ENCODE measurements at places on chromosomes 2 and 18.

GRCh38 chr2:20536619-20537422 is 89.9 kb downstream of the RHOB start:
- DNase-seq: no peak

DNA sequence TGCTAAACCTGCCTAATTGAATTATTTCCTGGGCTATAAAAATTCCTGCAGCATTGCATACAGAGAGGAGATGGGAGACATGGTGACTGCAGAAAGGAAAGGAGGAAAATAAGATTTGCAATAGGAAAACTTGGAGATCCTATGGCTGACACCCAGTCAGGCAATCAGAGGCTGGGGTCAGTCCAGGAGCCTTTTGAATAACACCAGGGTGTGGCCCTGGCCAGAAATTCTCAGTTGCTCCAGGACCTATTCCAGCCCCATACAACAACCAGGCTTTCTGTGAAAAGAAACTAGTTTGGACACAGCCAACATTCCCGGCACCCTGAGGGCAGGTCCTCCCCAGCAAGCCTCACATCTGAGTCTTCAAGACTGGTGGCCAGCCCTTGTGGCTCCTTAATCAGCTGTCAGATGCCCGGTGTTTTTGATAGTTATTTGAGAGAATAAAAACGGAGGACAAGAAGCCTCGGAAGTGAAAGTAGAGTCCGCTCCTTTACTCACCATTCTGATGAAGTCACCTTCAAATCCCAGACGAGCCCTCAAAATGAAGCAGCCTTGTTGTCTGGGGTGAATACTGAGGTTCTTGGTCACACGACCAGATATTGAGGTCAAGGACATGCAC is 31.1 kb upstream of the GMCL1 start:
- peak; percentile 67 for DNase-seq

DNA sequence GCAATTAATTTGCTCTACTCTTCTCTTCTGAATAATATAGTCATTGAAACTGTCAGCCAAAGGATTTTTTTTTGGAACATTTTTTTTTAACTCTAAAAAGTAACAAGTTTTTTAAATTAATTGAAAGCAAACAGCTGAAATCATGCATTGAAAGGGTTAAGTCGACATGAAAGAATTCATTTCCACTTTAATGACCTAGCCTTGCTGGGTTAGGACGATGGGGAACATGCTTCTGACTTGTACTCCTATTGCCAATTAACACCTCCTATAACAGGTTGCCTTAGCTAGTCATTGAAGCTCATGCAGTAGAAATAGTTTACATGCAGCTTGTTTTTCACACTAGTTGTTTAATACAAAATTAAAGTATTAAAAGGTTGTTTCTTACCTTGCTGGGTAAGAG is 47.8 kb downstream of the PSMD14 start:
- DNase-seq: no peak

GRCh38 chr2:46299365-46300263 is 2.4 kb downstream of the EPAS1 start:
- peak; percentile 56 for DNase-seq

DNA sequence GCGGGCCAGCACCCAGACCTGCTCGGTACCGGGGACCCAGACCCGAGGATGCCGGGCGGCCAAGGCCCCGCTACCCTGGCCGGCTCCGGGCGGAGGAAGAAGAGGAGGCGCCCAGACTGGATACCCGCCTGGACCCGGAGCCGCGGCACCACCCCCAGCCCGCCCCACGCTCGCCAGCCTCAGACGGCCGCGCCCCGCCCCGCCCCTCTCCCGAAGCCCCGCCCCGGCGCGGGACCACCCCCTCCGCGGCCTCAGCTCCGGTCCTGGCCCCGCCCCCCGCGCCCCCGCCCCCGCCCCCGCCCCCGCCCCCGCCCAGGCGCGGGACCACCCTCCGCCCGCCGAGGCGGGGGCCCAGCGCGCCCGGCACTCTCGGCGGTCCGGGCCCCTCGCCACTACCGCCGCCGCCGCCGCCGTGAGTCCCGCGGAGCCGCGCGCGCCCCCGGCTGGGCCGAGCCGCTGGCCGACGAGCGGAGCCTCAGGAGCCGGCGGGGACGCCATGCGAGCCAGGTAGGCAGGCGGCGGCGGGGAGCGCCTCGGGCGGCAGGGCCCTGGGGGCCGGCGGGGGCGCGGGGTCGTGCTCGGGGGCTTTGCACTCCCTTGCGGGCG is at the start of gene SH3BP4:
Gene SH3BP4 (plus strand): TSS at position 354 of the 606 bp plus-strand sequence. CDS start 82,986 bp downstream, outside the sequence.
- peak; percentile 83 for DNase-seq

DNA sequence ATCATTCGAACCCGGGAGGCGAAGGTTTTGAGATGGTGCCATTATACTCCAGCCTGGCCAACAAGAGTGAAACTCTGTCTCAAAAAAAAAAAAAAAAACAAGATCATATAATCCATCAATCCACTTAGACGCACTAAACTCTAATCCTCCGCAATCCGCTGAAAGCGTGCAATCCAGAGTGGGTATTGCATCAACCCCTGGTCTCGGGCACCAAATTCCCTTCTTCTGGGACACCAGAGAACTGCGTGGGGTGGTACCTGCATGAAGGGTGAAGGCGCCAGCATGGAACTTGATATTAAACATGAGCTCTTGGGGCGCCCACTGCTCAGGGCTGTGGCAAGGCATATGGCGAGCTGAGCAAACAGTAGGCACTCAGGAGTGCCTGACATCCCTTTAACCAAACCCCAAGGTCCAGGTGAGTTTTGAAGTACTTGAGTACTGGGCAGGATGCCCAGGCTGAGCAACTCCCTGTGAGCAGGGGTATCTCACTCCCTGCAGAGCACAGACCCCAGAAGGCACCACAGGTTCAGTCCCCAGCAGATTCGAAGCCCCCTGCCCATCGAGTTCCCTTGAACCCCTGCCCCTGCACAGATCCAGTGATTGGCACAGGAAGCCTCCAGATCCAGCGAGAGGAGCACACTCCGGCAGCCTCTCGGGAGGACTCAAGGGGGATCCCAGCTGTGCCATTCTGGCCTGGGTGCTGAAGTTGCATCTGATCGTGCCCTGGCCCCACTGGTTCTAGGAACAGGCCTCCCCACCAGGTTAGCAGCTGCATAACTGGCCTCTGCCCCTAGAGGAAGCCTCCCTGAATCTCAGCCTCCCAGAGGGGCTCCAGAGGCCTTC is 8.0 kb downstream of the ALPI start:
- no peak for DNase-seq

- DNase-seq: no peak
Measured at GRCh38 chr2:45436456-45436855, 174.6 kb downstream of the SRBD1 start.

GRCh38 chr2:118860506-118860905 is 13.1 kb upstream of the EN1 start:
- no peak for DNase-seq

DNA sequence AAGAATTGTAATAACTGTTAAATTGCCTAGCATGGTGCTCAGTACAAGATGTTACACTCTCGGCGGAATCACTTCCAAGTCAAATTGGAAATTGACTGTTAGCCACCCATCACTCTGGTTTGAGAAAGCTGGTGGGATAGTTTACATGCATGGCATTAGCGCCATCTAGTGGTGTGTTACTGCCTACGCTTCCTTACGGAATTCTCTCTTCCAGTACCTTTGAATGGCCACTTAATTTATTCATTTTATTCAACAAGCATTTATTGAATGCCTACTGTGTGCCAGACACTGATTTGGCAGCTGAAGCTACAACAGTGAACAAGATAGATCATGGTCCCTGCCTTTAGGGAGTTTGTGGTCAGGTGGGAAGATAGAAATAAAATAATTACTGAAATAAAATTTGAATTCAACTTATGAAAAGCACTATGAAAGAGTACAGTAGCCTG is 171.2 kb downstream of the TMEM247 start:
- DNase-seq: peak; percentile 84

DNA sequence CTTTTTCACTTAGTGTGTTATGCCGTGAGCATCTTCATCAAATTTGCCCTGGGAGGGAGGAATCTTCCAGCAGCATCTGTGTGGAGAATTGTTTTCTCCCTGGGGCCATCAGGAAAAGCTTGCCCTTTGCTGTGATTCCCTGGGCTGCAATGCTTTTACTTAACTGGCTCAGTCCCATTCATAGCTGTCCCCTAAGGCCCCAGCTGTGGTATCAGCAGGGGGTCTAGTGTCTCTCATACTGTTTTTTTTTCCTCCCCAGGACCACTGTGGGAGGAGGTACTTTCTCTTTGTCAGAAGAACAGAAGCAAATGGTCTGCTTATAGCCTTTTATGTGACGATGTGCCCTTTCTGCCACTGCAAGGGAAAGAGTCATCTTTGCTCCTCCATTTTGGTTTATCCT is 176.8 kb upstream of the CELF4 start:
- no peak for DNase-seq

- DNase-seq: no peak
Measured at GRCh38 chr2:217901400-217901799, 101.4 kb downstream of the TNS1 start.

GRCh38 chr2:161796192-161796591 is 172.0 kb downstream of the SLC4A10 start:
- peak; percentile 1 for DNase-seq

DNA sequence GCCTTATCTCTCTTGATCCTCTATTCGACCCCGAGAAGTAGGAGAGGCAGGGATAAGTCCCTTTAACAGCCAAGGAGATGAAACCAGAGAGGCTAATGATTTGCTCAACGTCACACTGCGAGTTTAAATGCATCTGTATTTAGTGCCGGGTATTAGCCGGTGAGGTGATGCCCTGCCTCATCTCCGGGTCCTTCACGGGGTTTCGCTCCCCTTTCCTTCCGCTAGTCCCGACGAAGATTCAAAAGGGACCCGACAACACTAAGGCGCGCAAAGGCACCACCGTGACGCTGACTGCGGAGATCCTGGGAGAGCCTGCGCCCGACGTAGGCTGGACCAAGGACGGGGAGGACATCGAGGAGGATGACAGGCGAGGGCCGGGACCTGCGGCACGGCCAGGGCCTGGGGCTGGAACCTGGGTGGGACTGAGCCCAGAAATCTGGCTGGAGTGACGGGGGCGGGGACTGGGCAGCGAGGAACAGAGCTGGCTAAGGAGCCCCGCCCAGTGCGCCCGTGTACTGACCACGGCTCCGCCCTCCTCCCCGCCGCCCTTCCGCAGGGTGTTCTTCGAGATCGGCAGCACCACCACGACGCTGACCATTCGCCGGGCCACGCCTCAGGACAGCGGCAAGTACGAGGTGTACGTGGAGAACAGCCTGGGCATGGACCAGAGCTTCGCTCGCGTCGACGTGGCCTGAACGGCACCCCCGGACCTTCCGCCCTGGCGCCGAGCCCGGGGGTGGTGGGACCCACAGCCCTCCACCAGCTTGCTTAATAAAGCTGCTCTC is 1.0 kb upstream of the GMPPA start:
- peak; percentile 71 for DNase-seq

DNA sequence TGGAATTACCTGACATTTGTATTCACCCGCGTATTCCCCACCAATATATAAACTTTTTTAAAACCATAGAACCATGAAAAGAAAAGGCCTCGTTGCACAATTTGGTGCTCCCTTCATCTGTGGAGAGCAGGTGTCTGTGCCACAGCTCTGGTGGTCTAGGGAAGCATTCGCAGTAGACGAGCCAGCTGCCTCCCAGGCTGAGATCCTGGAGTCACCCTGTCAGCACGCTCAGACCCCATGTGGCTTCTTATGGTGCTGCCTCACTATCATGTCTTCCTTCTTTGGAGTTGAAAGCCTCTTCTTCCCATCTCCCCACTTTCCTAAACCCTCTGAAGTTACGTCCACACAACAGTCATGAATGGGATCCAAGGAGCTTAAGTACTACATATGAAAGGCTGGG is 38.4 kb upstream of the ACKR3 start:
- no peak for DNase-seq

GRCh38 chr2:240594511-240595380 is 8.2 kb downstream of the CAPN10 start:
- DNase-seq: no peak

- no peak for DNase-seq
Measured at GRCh38 chr2:41605311-41605710, 442.5 kb upstream of the PKDCC start.

DNA sequence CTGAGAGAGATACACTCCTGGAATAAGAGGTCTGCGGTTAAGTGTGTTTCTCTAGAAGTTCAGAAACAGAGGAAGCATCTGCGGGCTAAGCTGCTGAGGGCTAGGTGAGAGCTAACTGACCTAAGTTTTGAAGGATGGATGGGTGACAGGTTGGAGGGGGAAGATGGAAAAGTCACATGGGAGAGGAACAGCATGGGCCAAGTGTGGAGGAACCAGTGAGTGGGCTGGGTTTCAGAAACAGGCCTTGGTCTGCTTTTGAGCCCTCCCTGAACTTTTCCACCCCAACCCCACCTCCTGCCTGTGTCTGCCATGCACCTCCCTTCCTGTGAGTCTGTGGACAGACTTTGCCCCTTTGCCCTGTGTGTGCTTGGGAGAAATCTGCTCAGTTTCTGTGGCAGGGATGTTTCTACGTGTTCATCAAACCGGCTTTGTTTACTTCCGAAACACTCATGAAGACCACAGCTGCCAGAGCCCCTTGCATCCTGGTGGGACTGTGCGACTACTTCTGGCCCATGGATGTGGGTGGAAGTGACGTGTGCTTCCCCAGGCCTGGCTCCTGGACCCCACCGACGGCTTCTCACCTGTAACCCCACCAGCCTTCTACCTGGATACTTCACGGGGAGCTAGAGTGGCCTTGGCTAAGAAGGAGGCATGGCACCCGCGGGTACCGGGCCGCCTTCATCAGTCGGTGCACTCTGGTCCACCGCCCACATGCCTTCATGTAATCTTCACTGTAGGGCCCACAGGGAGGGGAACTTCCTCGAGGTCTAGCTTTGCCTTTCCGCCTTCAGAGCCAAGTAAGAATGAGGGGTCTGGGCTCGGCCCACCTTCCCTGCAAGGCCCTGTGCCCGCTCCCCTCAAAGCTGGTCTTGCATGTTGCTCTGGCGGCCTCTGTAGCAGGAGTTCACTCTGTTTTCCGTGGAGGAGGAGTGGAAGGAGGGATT is 1.4 kb upstream of the HPCAL1 start:
- DNase-seq: no peak

All from fibroblast of upper back skin (primary cell).